NCI-H524 (cell line): ENCODE measurements at places on chromosomes 11 and 22.
A peak's percentile ranks its signal among the peaks of the same experiment; 100 is the strongest.

DNA sequence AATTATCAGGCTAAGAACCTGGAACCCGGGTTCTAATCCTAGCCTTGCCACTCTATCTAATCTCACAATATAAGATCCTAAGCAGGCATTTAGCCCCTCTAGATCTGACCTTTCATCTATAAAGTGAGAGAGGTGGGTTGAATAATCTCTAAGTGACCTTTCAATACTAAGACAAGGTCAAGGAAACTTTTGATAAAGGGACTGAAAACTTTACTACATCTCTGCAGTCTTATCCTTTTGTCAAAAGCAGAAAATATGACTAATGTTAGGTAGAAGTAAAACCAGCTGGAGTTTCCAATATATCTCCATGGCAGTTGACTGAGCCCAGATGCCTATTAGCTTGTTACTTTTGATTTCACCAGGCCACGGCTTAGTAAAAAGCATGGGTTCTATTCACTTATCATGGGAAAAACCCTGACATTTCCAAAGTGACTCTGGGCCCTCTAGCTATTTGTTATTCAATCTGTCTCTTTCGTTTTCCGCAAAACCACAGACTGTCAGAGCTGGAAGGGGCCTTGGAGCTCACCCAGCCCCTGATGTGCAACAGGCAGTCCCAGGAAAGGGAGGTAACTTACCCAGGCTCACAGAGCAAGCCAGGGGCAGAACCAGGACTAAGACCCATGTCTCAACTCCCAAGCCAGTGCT, 75.8 kb downstream of the RAB30 start:
- DNase-seq: no peak

GRCh38 chr11:15819679-15820286, 536.6 kb downstream of the SOX6 start:
- DNase-seq: peak; percentile 23

DNA sequence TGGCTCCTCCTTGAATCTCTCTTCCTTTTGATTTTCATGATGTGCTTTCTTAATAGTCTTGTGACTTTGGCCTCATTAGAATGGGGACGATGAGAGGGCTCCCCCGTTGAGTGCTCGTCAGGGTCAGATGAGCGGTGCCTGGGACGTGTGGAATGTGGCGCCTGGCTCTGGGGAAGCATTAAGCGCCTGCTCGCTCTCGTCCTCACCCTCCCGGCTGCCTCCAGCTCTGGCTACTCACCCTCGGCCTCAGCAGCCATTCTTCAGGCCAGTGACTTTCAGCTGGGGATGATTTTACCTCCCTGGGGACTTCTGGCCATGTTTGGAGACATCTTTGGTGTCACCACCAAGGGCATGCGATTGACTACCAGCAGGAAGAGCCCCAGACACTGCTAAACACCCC, 69.7 kb downstream of the RPS6KA4 start:
- no peak for DNase-seq

DNA sequence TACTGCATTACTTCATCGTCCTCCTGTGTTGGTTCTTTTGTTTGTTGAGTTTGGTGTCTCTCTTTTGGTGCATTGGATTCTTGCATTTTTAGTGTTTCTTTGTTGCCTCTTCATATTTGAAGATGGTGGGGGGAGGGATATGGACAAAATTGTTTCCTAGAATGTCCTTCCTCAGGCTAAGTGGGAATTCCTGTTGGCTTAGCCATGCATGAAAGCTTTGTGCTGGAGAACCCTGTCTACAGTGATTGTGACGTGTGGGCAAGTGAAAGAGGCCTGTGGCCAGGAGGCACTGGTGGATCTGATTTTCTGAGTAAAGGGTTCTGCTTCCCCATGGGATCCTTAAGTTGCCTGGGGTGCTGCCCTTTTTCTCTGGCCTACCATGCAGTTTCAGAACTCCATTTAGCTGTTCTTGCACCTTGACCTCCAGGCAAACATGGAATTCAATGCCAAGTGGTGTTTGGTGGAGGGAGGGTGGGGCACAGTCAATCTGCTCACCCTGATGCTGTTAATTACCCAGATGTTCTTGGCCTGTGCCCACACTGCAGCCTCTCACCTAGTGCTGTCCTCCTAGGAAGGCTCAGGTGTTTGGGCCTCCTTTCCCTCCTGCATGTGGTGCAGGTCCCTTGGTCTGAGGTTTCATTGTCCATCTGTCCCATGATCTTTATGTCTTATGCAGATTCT, 46.3 kb upstream of the SLC22A12 start:
- DNase-seq: no peak

GRCh38 chr11:12949453-12949852, 59.7 kb upstream of the RASSF10 start:
- no peak for DNase-seq

DNA sequence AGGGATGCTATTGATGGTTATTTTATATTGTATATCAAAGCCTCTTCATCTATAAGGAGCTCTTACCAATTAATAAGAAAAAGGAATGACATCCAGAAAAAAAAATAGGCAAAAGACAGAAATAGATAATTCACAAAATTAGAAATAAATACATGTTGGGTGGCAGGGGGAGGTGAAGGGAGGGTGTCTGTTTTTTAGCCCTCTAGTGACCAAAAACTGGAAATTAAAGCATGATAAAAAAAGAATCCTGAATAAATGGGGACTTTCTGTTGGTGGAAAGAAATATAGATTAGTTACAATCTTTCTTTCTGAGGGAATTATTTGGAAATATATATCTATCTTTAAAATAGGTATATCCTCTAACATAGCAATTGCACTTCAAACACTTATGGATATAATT, 42.0 kb upstream of the TTC36 start:
- DNase-seq: no peak

DNA sequence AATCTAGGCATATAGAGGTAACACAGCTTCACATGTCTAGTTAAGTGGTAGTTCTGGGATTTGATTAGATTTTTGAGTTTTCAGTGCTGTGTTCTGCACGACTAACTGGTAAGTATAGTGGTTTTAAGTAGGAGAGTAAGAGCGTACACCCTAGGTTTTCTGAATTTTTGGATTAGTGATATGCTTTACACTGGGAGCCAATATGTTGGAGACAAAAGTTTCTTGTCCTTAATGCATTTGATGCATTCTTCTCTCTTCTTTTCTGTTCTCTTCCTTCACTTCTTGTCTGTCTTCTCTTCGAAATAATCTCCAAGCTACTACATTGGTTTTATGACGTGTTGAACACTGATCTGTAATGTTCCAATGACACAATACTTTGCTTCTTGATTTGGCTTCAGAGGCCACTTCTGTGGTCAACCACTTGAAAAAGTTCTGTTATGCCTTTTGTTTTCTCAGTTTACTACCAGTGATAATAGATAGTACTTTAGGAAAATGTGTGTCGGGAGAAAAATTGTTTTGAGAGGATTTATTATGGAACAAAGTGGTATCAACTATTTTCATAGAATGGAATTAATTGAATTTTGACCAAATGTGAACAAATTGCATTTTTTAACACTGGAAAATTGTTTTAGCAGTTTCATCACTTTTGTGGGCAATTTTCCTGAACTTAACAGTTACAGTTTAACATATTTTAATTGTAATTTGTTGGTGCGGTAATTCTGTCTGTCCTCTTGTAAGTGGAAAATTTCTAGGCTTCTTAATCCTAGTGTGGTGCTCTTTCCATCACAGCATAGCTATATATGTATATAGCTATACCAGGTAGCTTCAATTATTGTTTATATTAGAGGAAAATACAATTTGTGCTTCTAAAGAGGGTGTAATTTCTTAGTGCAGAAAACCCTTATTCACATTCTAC, 2.6 kb downstream of the PDE3B start:
- DNase-seq: peak; percentile 13

GRCh38 chr11:43992834-43993637, 50.6 kb downstream of the C11orf96 start:
- peak; percentile 61 for DNase-seq

DNA sequence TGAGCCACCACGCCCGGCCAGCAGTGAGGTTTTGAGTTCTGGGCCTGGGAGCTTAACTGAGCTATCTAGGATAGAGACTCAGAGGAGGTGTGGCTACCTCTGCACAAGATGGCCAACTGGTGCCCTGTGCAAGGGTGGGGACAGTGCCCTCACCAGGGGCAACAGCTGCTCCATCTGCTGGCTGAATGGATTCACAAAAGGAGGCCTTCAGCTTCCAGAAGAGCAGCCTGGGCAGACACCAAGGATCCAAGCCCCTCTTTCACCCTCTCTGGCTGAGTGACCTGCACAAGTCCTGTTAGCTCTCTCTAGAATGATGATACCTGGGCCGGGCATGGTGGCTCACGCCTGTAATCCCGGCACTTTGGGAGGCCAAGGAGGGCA, 33.5 kb upstream of the BAIAP2L2 start:
- peak; percentile 44 for DNase-seq

DNA sequence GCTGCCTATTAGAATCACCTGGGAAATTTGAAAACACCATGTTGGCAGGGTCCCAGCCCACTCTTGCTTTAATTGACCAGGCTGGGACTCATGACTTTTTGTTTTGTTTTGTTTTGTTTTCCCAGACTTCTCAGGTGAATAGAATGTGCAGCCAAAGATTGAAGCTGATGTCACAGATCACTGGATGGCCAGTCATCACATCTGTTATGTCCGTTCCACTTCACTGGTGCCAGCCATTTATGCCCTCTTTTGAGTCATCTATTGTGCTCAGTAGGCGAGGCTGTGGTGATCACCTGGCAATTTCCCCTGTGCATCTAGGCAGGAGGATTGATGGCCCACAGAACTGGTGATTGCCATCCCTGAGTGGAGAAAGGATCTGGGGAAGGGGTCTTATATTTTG, 297.3 kb downstream of the INSC start:
- DNase-seq: no peak

- DNase-seq: peak; percentile 50
Measured at GRCh38 chr11:118012083-118012669, 26.0 kb downstream of the IL10RA start.

- peak; percentile 10 for DNase-seq
Measured at GRCh38 chr22:43343262-43343669, at the start of gene SCUBE1. TSS of gene SCUBE1 (minus strand) at chr22:43343372. CDS start at chr22:43343261, 111 bp downstream.

- DNase-seq: no peak
Measured at GRCh38 chr11:103662880-103663279, 373.6 kb upstream of the DDI1 start.

DNA sequence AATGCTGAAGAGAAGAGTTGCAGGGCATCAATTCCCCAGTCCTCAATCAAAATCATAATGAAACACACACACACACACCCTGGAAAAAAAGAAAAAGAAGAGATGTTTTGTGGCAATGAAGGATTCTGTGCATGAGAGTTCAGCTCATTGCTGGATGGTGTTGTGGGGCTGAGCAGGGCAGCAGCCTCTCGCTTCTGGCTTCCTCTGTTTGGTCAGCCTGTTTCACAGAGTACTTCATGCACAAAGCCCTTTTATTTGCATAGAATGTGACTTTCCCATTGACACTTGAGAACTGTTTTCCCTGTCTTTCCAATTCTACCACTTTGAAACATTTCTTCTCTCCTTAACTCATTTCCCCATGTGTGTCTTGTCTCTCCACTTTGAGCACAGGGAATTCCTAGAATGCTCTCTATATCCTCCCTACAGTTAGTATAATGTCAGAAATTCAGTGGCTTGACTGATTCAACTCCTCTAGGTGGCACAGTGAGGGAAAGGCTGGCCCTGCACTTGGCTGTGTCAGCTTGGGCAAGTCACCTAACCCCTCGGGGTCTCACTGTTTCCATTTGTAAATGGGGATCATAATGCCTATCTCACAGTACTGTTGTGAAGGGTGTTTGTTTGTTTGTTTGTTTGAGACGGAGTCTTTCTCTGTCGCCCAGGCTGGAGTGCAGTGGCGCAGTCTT, 25.4 kb upstream of the BSX start:
- no peak for DNase-seq

- no peak for DNase-seq
Measured at GRCh38 chr11:57255618-57256017, 18.6 kb upstream of the APLNR start.

DNA sequence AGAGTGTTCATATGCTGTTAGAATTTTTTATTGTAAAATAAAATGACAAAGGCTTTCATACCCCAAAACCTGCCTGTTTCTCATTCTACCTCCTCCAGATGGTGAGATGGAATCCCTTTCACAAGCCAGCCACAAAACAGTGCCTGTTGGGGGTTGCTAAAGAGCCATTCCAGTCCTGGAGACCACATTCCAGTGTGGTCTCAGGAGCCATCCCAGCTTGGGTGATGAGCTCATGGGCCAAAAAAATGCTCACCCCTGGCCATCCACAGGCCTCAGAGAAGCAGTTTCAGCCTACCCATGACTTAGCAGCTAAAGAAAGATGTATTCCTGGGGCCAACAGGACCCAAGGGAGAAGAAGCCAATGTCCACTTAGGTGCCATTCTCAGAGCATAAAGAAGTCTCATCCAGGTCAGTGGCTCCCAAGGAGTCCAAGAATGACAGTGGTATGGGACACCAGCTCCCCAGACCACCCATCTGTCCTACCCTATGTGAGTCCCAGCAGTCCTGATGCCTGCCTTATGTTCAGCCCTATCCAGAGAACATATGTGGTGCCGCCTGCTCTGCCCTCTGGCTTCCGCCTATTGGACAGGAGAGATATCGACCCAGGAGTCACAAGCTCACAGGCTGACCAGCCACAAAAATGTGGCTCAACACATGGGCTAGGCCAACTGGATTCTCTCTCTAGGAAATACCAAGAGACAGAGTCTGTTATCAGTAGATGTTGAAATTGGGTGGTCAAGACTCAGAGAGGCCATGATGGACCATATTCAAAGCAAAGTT, 26.4 kb downstream of the C11orf91 start:
- no peak for DNase-seq

DNA sequence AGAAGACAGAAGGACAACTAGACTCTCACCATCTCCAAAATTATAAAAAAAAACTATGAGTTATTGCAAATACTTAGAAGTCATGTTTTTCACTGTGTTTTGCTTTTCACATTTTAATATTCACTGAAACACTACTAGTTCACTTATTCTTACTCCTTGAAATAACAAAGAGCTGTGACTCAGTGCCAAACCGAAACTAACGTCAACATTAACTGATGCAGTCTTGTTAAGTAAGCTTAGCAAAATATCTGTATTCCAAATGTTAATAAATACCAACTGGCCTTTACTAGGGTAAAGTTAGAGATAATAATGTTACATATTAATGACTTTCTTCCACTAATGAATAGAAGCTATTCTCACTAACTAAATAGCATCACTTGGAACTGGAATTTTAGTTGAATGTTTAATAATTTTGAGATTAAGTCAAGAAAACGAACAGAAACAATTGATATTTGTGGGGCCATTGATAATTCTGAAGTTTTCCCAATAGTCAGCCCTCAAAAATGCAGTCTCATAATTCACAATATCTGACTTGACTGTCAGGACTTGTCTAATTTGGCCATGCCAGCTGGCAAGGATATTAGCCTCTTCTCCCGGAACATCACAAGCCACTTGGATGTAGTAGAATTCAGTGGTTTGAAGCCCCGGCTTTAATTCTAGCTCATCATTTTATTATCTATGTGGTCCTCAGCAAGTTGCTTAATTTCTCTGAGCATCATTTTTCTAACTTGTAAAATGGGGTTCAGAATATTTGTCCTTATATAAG, 230.1 kb upstream of the DDI1 start:
- DNase-seq: peak; percentile 48
